ENCODE measurements at places on chromosomes 4 and X. TPM values are rescaled to one million over a fixed set of nuclear protein-coding genes. Genes with fewer than 3 reads are reported as not detected.

Gene BMP3
- not detected for total RNA-seq

Gene MAGEA9B
- total RNA-seq, result not detected

Gene LPAR4
- total RNA-seq, result not detected

Gene XPNPEP2
- total RNA-seq, result not detected

Gene AKAP14
- total RNA-seq, result not detected

Gene MAP7D2
- total RNA-seq, result 0.19 TPM

Gene CLIC2
- total RNA-seq, result 9.2 TPM

Gene ARHGAP4
- 2.3 TPM for total RNA-seq

Gene KLHL13
- total RNA-seq, result 1.6 TPM

Gene EMCN
- not detected for total RNA-seq

Gene RPA4
- 1.4 TPM for total RNA-seq

Gene XAGE2
- total RNA-seq, result not detected

Gene FDCSP
- total RNA-seq, result not detected

Gene SPANXA1
- not detected for total RNA-seq

Gene TRAPPC11
- 35.0 TPM for total RNA-seq

Gene CXorf49
- not detected for total RNA-seq

Gene GJB1
- total RNA-seq, result not detected

Gene SHISA3
- not detected for total RNA-seq

Gene AFF1
- 61.9 TPM for total RNA-seq

Gene BLTP1
- total RNA-seq, result 28.0 TPM
